Activated CD4-positive, CD25-positive, alpha-beta regulatory T cell treated with anti-CD3 and anti-CD28 coated beads, Interleukin-2, amount 50 U/mL, for 24 hours (primary cell): ENCODE measurements at places on chromosomes 5 and 9.

DNA sequence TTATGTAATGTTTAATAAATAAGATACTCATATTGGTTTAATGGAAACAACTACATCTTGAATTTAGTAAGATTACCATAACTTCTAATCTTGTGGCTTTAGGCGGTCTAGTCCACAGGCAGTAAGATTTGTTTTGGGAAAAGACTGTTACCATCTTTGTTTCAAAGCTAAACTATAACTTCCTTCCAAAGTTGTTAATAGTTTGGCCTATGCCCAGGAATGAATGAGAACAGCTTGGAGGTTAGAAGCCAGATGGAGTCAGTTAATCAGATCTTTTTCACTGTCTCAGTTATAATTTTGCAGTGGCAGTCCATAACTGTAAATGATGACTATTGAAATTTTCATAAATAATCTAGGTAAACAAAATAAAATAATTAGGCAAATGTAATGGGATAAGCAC, 241.8 kb upstream of the KLF9 start:
- no peak for ATAC-seq

GRCh38 chr5:6302684-6303083, 75.7 kb downstream of the MED10 start:
- ATAC-seq: no peak

DNA sequence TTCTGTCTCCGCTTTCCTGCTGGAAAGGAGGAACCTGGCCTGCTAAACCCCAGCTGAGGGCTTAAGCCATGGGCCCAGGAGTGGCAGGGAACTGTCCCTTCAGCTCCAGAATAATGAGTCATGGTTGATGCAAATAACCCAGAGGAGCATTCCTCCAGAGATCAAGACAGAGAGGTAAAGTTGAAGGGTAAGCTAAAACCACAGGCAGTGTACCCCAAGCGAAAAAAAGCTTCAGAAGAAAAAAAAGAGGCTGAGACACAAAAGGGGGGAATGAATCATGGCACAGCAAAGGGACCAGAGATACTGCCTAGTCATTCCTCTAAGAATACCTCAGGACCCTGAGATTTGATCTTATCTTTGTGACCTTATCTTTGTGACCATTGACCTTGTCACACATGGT, 199.5 kb upstream of the TAS2R1 start:
- ATAC-seq: no peak

- ATAC-seq: no peak
Observed at GRCh38 chr5:137073189-137073588, 425.9 kb downstream of the SPOCK1 start.

DNA sequence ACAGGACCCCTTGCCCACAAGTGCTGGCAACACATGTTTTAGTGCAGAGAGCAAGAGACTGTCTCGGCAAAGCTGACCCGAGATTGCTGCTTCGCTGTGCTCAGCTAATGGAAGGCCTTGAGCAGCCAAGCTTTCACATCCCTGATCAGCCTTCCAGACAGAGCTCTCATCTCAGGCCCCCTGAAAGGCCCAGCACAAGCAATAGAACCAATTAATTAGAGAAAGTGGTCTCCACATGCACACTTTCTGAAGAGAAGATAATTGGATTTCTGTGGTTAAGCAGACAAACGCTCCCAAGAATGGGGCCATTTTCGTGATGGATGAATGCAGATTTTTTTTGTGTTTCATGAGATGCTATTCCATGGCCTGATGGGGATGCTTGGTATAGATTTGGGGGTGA, 174.9 kb downstream of the NSG2 start:
- no peak for ATAC-seq

DNA sequence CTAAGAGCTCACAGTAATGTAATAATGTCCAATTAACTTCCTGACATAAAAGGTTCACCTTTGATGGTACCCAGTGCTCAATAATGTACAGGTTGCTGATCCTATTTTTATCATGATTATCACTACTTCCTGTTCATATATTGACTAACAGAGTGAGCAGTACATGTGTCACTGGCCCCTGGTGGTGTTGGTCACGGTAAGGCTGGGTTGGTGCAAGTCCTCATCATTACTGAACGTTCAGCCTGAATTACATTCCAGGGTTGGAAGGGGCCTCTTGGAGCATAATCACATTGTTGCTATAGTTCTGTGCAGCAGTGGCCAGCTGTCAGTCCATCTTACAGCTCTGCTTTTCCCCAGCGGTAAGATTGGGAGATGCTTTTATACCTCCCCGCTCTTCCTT, 24.2 kb upstream of the CKMT2 start:
- ATAC-seq: peak; percentile 14

DNA sequence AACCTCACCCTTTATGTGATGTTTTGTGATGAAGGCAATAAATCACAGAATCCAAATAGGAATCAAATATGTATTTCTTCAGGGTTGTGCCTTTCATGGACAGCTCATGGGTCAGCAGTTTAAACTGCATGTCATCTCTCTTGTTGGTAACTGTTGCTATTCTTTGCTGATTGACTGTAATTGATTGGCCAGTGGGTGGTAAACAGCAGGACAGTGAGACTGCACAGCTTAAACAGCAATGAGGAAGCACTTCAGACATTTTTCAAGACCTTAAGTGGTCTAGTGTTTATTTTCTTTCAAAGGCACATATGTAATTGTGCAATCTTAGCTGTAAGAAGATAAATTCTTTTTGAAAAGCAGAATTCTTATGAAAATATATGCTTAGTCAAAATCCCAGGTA, 260.5 kb downstream of the COX7C start:
- ATAC-seq: no peak

DNA sequence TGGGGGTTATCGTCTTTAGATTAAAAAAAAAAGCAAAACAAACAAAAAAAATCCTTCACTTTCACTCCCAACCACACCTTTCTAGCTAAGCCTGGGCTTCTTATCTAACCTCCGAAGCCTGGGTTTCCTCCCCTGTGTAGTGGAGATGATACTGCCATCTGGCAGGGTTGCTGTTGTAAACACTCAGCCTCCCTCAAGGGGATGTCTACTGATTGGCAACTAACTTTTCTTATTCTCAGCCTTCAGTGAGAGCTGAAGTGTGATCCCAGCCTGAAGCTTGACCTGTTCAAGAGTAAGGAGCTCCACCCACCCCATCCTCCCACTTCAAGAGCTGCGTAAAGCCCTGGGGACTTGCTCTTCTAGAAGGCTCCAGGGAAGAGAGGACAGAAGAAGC, 21.5 kb upstream of the WWC1 start:
- no peak for ATAC-seq
